ENCODE measurements at places on chromosomes 12 and 14. TPM values are rescaled to one million over a fixed set of nuclear protein-coding genes. Genes with fewer than 3 reads are reported as not detected.

The REP15 gene
- not detected for total RNA-seq

The WNT1 gene
- total RNA-seq: 2.0 TPM

The TBC1D30 gene
- total RNA-seq: 0.23 TPM

- DNase-seq: no peak
These were observed 6.9 kb downstream of the GALNT9 start for GRCh38 chr12:132322206-132323132.

DNA sequence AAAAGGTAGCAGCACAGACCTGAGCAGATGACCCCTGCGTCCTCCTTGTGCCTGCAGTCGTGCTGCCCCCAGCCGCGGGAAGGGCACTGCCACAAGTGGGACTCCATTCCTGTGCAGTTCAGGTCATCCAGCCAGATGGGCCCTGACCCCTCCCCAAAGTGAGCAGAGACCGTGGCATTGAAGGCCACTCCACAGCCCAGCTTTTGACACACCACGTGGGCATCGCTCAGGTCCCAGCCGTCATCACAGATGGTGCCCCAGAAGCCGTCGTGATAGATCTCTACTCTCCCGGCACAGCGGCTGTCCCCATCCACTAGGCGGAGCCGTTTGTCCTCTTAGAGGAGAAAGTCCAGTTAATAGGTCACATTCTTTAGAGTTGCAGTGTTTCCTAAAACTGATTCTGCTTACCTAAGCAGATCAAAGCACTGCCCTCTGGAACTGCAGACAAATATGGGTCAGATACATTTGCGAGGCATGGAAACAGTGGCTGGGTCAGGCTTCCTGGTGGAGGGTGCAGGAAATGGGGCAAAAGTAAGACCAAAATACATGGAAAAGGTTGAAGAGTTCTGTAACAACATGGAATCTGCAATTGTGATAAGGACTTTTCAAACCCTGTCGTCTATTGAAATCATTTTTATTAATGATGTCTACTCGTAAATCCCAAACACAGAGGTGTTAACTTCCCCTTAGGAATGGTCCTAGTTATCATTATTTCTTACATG lies 69.4 kb downstream of the CD163L1 start:
- DNase-seq: peak; percentile 29

GRCh38 chr12:116959845-116960514 lies 49.2 kb downstream of the FBXW8 start:
- DNase-seq: no peak

- no peak for DNase-seq
These were observed 97.7 kb downstream of the PPM1A start for GRCh38 chr14:60346706-60347105.

- DNase-seq: no peak
These were observed 60.6 kb downstream of the PTPRB start for GRCh38 chr12:70576341-70577282.
